NCI-H2029 (cell line): ENCODE measurements at places on chromosomes 13 and 19.

GRCh38 chr13:99731747-99732146, 230.5 kb downstream of the TM9SF2 start:
- no peak for DNase-seq

DNA sequence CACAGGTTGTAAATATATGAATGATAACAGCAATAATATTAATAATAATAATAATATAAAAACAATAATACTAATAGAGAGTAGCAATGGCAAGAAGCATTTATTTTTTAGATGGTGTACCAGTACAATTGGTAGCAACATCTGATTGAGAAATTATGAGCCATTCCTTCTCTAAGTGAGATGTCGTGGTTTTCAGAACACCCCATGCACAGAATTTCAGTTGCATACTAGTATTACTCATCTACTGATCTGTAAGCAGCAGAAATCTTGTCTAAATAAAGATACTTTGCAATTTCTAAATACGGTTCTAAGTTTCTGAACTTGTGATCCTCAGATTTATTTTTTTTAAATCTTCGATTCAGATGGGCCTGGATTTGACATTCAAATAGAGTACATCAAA, 788.0 kb upstream of the ATXN8OS start:
- DNase-seq, result no peak

GRCh38 chr19:45306518-45307027, 16.1 kb downstream of the CKM start:
- peak; percentile 93 for DNase-seq

GRCh38 chr13:39410096-39410901, 192.7 kb downstream of the LHFPL6 start:
- no peak for DNase-seq

- DNase-seq, result no peak
Observed at GRCh38 chr13:43963726-43964125, 84.0 kb downstream of the LACC1 start.

DNA sequence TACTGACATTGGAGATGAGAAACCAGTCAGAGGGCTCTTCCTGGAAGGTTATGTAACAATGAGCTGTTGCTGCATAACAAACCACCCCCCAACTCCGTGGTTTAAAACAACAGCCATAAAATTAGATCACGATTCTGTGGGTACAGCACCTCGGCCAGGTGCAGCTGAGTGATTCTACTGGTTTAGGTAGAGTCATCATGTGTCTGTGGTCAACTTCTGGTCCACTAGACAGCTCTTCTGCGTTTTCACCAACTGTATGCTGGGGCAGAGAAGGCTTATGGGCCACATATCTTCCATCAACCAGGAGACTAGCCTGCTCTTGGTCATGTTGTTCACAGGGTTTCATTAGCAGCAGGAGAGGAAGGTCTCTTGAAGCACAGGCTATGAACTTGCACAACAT, 585.5 kb downstream of the KCTD12 start:
- no peak for DNase-seq

- no peak for DNase-seq
Observed at GRCh38 chr13:98083936-98084335, 59.0 kb upstream of the FARP1 start.

DNA sequence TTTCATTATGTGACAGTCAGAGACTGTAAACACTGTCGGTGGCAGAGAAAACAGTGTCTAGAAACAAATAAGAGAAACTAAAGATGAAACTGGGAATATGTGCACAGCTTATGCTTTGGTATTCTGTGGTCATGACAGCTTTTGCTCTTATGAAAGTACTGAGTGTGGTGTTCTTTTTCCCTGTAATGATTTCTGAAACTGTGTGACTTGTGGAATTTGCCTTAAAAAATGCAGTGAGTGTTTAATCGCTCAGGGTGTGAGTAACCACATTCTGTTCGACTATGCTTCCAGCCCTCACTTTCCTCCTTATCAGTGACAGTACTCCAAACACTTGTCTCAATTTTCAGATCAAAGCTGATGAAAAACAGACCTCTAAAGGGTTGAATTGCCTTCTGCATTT, 66.9 kb upstream of the DIAPH3 start:
- no peak for DNase-seq

GRCh38 chr19:55084416-55084815, 8.7 kb downstream of the EPS8L1 start:
- DNase-seq, result no peak

DNA sequence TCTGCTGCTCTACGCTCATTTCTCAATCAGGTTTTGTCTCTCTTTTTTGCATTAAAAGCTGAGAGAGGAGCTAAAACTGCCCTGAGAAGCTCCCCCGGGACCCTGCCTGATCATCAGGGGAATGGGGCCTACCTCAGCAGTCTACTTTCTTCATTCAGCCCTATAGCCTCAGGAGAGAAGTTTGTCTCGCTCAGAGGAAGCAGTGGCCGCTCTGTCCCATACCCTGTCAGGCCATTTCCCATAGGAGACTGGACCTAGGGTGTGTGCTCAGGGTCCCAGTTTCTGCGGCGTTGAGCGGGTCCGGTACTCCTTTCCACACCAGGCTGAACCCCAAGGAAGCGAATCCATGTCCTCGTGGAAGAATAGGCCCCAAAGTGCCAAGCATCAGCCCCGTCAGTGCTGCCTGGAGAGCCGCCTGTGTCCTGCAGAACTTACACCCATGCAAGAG, 21.7 kb downstream of the UBE2L5 start:
- DNase-seq, result no peak

GRCh38 chr13:31891472-31891871, 140.1 kb upstream of the FRY start:
- DNase-seq, result no peak

DNA sequence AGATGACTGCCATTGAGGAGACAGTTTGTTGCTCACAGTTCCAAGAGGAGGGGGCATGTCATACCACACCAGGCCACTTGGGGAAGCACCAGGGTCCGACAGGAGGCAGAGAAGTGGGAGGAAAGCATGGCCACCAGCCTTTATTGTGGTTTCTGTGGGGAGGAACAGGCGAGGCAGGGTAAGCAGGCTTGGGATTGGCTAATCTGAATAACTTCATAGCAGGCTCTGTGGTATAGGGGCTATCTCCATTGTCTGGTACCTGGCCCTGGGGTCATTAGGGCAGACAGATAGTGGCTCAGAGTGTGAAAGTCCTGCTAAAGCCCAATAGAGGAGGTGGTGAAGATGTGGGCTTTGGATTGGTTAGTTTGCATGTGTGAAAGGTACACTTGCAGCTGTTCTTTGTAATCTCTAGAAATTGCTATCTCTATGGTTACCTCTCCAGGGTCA, 35.5 kb downstream of the CBY2 start:
- no peak for DNase-seq

DNA sequence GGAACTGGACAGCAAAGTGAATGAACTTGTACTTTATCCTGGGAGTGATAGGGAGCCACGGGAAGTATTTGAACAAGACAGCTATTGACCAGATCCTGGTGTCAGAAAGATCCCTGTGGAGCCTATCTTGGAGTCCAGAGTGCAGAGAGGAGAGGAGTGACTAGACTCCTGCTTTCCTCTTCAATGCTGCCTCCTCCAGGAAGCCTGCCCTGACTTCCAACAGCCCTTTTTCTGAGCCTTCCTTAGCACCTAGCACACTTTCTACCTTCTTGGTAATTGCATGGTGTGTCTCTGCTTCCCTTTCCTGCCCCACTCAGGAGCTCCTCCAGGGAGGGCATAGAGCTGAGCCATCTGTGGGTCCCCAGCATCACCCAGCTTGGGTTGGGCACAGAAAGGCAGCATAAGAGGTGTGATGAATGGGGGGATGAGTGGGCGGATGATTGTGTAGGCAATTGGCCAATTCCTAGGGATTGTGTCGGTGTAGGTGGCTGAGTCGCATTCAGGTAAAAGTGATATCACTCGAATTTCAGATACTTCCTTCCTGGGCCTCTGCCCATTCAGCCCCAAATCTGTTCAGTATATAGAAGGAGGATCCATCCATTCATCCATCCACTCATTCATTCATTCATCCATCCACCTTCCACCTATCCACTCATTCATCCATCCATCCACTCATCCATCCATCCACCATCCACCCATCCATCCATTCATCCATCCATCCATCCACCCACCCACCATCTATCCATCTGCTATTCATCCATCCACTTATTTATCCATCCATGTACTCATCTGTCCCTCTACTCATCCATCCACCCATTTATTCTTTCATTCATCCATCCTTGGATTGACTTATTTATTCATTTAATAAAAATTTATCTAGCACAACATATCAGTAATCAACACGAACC, 26.9 kb downstream of the CYP4F22 start:
- no peak for DNase-seq

DNA sequence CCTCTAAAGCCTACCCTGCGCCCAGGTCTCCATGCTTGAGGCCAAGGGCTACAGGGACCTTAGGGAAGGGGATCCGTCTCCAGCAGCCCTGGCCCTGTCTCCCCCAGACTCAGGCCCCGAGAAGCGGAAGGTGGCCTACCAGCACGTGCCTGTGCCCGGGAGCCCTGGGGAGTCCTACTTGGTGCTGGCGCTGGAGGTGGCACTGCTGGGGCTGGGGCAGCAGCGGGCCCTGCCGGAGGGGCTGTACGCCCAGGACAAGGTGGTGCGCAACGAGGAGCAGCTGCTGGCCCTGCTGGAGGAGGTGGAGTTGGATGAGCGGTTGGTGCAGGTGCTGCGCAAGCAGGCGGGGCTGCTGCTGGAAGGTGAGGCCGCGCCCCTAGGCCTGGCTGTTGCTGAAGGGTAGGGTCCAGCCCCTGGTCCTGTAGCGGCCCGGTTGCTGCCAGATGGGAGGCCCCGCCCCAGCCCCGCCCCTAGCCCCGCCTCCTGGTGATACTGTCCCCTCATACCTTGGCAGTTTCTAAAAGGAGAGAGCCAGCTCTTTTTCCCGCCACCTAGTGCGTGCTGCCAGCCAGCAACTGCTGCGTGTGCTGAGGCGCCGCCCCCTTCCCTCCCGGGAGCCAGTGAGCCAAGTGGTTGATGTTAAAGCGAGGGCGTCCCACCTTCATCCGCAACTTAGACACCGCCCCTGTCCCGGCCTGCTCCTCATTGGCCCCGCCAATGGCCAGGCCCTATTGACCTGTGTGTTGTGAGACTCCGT, 22.6 kb downstream of the ZSWIM4 start:
- peak; percentile 98 for DNase-seq

- DNase-seq, result no peak
Observed at GRCh38 chr13:90403330-90404082, 944.0 kb upstream of the MIR17HG start.

DNA sequence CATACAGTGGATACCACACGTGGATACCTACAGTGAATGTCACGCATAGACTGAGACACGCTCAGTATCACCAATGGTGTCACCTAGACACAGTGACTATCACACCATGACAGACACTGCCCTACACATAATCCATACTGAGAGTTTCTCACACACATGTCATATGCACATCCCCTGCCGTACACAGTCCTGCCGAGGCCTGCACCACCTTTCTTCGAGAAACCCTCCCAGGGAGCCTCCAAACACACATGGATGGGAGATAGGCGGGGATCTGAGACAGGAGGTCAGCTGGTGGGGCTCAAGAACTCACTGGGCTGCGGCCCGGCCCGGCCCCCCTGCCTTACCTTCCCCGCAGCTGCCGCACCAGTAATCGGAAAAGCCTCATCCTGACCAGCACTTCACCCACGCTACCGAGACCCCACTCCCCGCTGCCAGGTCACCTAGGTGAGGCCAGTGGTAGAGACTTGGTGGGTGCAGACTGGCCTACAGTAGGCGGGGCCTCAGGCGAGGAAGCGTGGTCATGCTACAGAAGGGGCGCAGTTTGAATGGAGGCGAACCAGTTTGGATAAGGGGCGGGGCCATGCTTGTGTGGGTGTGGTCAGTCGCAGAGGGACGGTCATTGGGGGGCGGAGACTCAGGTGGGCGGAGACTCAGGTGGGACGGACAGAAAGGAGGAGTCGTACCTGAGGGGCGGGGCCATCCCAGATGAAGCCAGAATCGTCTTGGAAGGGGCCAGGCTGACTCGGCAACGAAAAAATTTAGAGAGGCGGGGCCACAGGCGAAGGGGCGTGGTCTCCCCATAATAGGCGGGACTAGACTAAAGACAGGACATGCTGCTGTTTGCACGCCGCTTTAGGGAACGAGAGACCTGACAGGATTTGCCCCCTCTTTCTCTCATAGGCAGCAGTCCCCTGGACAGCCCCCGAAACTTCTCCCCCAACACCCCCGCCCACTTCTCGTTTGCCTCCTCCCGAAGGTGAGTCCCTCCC, 2.1 kb downstream of the MAST1 start:
- peak; percentile 94 for DNase-seq

DNA sequence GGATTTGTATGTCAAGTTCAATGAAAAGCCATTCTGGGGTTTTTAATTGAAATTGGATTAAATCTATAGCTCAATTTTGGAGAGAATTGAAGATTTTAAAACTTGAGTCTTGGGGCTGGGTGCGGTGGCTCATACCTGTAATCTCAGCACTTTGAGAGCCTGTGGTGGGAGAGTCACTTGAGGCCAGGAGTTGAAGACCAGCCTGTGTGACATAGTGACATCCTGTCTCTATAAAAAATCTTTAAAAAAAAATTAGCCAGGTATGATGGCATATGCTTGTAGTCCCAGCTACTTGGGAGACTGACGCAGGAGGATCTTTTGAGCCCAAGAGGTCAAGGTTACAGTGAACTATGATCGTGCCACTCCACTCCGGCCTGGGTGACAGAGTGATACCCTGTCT, 41.2 kb downstream of the VAV1 start:
- DNase-seq, result no peak

GRCh38 chr13:76643596-76643995, 242.6 kb downstream of the KCTD12 start:
- no peak for DNase-seq

- DNase-seq, result no peak
Observed at GRCh38 chr13:104008541-104009435, 942.6 kb upstream of the SLC10A2 start.

DNA sequence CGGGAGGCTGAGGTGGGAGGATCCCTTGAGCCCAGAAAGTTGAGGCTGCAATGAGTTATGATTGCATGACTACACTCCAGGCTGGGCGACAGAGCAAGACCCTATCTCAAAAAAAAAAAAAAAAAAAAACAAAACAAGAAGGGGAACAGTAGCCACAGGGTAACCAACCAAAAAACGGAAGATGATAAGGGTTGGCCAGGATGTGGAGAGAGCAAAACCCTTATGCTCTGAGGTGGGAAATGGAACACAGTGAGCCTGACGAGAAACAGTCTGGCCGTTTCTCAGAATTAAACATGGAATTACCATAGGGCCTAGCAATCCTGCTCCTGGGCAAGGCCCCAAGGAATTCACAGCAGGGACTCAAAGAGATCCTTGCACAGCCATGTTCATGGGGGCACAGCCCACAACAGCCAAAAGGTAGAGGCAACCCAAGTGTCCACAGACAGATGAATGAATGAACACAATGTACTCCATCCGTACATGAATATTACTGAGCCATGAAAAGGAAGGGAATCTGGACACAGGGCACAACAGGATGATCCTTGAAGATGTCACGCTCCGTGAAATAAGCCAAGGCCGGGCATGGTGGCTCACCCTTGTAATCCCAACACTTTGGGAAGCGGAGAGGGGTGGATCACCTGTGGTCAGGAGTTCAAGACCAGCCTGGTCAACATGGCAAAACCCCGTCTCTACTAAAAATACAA, 11.3 kb downstream of the NMRK2 start:
- DNase-seq, result no peak

GRCh38 chr19:8477889-8478288, 24.6 kb downstream of the PRAM1 start:
- DNase-seq, result no peak
